ENCODE measurements at places on chromosomes 5 and 9.

DNA sequence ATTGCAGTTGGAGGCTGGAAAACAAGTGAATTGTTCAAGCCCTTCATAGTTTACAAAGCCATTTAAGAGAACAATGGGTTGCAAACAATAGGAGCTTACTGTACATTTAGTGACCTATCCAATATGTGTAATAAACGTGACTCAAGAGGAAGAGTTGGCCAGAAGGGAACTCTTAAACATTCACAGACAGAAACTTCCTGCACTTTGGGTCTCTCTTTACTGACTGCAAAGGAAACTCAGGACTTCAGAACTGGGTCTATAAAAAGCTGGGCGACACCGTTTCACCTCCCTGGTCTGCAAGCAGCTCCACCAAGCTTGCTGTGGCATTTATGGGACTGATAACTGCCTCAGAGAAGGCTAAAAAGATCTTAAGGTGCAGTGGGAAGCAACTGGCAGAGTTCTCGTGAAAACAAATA is 48.7 kb upstream of the SPATA31D4 start:
- no peak for DNase-seq

GRCh38 chr5:133925269-133925668 is 43.2 kb downstream of the C5orf15 start:
- no peak for DNase-seq

DNA sequence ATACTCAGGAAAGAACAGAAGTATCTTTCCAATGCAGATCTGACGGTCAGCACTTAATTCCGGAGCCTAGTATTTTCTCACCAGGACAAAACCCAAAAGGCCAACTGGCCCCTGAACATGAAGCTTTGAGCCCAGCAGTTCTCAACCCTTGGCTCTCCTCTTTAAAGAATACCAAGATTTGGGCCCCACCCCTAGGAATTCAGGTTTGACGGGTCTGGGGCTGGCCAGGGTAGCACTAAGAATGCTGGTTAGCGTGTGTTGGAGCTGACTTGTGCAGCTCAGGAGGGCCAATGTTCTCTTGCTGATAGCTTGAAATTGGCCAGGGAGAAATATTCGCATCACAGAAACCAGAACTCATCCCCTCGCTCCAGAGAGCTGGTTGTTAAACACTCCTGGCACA is 88.3 kb upstream of the PTCH1 start:
- no peak for DNase-seq

GRCh38 chr9:24464319-24464951 is 81.3 kb downstream of the IZUMO3 start:
- DNase-seq, result no peak

- DNase-seq, result no peak
These were observed 66.9 kb downstream of the TLR4 start for GRCh38 chr9:117771136-117771535.
